Kasumi-1 (cell line): ENCODE measurements at places on chromosomes 16 and 17.

DNA sequence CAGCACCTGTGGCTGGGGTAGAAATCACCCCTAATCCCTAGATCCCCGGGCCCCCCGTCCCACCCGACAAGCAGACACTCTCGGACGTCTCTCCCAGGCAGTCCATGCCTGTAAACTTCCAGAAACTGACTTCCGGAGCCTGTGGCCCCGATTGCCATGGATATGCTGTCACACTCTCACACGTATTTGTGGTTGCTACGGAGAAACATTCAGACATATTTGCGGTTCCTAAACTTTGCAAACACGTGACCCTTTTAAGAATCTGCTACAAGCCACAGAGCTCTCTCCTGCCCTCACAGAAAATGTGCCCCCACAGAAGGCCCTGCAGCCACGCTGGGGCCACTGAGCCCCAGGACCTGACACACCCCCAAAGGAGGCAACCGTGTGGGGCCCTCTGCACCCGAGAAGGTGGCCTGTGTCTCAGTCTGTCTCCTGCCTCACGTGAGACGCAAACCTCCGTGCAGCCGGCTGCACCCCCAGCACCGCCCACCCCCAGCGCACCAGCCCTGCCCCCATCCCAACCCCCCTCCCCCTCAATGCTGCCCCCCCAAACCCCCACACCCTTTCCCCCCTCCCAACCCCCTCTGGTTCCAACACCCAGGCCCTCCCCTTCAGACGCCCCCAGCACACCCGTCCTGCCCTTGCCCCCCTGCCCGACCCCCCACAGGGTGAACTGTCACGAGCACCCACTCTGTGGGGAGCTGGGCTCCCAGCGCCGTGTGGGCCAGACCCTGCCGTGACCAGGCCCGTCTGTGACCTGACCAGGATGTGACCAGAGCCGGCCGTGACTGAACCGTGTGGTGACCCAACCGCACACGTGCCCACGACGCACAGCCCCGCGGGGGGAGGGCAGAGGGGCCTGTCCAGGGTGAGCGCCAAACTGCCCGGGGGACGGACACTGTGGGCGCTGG, 66.3 kb upstream of the METRNL start:
- DNase-seq = no peak

GRCh38 chr17:1787301-1787902, 25.5 kb downstream of the SERPINF1 start:
- DNase-seq = no peak

GRCh38 chr17:45386178-45386577, 46.5 kb downstream of the ARHGAP27 start:
- no peak for DNase-seq

DNA sequence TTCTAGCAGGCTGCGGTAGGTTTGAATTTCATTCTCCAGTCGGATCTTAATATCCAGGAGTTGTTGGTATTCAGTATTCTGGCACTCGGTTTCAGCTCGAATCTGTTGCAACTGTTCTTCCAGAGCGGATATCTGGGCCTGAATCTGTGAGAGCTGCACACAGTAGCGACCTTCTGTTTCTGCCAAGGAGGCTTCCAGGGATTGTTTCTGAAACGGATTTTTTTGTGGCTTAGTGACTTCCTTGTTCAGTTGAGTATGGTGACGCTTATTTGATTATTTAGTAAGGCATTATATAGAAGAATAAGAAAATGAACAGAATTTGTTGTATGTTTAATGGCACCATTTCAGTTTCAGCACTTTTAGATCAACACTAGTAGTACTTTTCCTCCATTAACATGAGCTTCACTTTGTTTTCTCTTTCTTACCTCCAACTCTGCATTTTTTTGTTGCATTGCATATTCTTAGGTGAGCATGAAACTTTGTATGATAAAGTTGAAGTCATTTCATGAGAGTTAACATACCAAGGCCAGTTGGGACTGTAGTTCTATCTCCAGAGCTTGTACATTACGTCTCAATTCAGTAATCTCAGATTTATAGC, 2.8 kb downstream of the KRT10 start:
- DNase-seq = no peak

DNA sequence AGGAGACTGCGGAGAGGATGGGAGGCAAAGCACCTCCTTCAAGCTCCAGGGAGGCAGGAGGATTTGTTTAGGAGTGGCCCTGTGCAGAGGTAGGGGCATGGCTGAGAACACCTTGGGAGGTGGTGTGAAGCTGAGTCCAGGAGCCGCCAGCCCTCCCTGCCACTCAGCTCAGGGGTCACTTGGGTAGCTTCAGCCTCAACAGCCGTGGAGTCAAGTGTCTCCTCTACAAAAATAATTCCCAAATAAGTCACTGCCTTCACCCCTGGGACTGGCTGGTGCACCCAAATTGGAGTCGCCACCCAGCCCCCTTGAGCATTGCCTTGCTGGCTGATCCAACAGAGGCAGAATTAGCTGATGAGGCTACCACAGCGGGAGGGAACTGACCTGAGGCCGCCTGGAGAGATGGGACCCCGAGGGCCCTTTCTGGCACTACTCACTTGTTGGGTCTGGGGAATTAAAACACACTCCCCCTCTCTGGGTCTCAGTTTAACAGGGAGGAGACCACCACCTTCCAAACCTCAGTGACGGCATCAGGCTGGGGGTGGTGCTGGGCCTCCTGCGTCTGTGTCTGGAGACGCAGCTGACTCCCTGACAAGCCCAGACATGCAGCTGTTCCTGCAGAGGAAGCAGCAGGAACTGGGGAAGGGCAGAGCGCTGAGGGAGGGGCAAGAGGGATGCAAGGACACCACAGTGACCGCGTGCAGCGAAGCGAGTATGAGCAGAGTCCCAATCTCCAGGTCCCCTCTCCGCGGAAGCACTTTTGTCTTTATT, 87.9 kb upstream of the TOB1 start:
- no peak for DNase-seq
